ENCODE measurements at places on chromosomes 6 and 20.

DNA sequence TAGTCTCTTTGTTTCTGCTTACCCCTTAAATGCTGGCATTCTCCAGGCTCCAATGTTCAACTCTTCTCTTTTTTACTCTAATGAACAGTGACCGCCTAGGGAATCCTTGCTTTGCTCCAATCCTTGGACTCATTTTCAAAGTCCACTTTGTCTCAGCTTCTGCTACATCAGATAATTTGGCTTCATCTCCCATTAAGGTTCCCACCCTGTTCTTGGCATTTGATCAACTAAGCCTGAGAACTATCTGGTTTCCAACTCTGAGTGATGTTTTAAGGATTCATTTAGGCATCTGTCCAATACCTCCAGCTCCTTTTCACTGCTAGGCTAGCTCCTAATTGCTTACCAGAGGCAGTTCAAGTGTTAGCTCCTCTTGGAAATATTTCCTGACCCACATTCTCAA is 64.9 kb downstream of the ME1 start:
- DNase-seq: no peak

DNA sequence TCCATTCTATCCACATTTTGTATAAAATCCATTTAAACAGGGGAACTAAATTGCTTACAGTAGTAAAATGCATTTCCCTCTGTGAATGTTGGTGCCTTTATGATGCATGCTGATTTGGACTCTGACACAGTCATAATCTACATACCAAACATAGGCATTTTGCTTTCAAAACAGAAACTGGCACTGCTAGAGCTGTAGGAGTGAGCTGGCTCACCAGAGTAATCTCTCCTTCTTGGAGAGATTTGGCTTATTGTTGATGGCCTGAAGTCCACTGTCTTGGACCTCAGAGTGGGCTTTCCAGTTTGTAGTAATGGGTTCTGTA is 363.2 kb upstream of the FLRT3 start:
- DNase-seq: peak; percentile 5

DNA sequence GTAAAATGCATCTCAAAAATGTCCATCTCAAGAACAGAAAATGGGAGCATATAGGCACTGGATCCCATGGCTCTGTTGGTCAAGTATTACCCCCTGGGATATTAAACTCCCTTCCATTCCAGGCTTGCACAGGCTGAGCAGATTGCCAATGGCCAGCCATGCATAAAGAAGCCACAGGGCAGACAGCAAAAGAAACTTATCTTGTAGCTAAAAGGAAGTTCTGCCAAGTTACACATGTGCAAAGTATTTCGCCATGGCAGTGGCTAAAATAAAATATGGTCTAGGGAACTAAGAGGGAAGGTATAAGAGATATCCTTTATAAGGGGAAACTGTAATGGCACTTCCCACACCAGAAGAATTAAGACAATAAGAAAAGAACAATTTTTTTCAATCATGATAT is 415.6 kb upstream of the BTBD3 start:
- DNase-seq: peak; percentile 5

DNA sequence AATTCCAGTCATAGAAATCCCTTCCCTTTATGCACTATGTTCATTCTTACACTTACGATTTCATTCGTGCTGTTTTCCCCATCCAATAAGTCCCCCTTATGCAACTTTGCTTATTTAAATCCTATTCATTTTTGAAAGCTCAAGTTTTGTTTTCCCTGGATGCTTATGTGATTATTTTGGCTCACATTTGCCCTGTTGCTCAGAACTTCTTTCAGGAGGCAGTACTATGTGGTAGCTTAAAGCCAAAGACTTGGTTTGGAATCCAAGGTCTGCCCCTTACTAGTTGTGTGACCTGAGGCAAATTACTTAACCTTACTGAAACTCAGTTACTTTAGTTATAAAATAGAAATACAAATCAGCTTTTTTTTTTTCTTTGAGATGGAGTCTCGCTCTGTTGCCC is 59.6 kb downstream of the MOXD1 start:
- DNase-seq: no peak

DNA sequence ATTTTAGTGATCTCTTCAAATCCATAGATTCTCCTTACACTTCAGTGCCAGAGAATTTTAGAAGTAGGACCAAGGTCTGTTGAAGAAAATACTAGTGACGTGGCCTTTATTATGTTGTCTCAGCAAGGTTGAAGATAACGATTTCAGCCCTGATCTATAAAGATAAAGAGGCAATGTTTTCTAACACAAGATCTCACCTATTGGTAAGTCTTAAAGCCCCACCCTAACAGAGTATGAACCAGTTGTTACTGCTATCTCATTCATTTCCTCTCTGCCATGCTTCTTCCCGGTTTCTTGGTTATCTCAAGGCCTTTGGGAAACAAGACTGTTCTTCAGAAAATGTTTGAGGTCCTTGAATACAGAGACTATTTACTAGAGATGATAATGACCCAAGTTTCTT is 53.1 kb downstream of the KIAA0408 start:
- DNase-seq: no peak

DNA sequence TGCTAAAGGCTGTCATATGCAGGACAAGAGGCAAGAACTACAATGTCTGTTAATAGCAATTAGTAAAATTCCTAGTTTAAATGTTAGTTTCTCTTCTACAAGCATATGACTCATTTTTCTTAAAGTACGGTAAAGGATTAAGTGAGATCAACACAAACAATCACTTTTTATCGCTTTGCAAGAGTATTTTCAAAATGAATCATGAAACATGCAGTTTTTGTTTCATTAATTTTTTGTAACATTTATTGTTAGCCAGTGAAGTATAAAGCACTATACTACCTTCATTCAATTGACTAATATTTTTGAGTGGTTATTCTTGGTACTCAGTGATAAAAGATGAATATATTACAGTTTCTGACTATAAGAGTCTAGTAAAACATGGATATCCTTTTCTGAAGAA is 138.6 kb downstream of the AHI1 start:
- DNase-seq: no peak

- DNase-seq: no peak
These were observed 52.4 kb upstream of the TRIM26 start for GRCh38 chr6:30265594-30265993.

GRCh38 chr6:14816116-14816859 is 429.6 kb upstream of the JARID2 start:
- peak; percentile 32 for DNase-seq

GRCh38 chr20:8525017-8525343 is 392.9 kb downstream of the PLCB1 start:
- DNase-seq: no peak

Measured in Daoy (cell line).